ENCODE measurements at places on chromosomes 13 and 19.
A peak's percentile ranks its signal among the peaks of the same experiment; 100 is the strongest.

DNA sequence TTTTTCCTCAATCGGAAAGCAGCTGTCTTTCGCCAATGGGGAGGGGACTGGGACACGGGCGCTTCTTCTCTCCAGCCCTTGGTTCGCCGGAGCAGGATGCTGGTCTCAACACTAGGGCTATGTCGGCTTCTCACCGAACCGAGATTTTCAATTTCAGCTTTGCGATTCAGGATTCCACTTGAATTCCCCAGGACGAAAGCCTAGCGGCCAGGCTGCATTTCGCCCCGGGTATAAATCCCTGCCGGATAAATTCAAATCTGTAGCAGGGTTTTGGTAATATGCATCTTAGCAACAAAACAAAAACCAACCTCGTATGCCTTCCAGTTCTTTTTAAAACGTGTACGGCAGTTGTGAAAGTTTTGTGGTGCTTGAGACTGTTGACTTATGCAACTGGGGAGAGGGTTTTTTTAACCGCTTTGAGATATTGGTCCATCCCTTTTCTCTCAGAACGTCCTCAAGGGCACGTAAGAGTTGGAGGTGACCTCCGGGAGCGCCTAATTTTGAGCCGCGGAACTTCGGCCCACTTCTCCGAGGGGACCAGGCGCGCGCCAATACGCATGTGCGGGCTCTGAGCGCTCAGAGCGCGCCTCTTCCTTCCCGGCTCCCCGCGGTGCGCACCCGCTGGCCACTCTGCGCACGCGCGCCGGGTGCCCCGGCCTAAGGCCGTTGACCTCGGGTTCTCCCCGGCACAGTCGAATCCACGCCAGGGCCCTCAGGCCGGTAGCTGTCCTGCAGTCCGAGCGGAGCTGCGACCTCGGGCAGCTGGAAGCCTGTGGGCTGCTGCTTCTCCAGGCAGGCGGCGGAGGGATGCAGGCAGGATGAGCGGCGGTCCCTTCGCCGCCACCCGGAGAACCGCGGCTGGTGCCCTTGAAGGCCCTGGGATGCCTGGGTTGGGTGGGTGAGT lies 7.6 kb downstream of the POU4F1 start:
- peak; percentile 52 for DNase-seq

GRCh38 chr13:49374585-49375290 lies 69.1 kb downstream of the CAB39L start:
- DNase-seq: peak; percentile 67

DNA sequence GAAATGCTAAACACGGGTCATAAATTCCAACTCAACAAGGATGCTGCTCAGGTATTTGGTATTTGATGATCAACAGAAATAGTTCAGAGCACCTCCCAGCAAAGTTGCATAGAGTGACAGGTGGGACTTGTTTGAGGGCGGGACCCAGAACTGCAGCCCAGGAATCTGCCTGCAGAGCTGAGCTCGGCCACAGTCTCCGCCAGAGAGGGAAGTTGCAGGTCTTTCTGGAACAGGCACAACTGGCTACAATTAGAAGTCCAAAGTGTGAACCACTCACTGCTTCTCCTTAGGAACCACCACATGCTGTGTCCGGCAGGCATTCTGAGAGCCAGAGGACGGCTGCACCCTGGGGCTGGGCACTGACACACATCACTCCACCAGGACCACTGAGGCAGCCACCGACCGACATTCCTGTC lies 1.1 kb downstream of the SLC15A1 start:
- DNase-seq: no peak

GRCh38 chr19:18021121-18021755 lies 13.3 kb downstream of the ARRDC2 start:
- DNase-seq: peak; percentile 92

DNA sequence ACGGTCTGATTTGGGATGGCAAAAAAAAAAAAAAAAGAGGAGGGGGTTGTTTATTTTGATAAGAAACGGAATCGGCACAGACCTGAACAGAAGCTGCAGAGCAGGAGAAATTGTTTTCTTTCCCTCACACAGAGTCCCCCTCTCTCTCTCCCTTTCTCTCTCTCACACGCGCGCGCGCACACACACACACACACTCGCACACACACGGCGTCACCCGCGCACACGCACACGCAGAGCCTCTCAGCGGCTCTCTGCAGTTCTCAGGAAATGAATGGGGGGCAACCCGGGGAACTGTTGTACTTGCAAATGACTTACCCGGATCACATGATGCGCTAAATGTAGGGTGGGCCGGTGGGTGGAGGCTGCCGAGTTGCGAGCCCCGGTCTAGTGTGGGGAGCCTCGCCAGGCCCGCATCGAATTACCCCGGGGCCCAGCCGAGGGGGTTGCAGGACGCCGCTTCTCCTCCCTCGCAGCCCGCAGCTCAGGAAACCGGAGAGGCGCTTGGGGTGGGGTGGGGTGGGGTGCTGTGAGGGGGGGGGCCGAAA lies 475 bp downstream of the KLF12 start:
- peak; percentile 80 for DNase-seq

GRCh38 chr13:76936763-76937162 lies 11.5 kb upstream of the ACOD1 start:
- no peak for DNase-seq

DNA sequence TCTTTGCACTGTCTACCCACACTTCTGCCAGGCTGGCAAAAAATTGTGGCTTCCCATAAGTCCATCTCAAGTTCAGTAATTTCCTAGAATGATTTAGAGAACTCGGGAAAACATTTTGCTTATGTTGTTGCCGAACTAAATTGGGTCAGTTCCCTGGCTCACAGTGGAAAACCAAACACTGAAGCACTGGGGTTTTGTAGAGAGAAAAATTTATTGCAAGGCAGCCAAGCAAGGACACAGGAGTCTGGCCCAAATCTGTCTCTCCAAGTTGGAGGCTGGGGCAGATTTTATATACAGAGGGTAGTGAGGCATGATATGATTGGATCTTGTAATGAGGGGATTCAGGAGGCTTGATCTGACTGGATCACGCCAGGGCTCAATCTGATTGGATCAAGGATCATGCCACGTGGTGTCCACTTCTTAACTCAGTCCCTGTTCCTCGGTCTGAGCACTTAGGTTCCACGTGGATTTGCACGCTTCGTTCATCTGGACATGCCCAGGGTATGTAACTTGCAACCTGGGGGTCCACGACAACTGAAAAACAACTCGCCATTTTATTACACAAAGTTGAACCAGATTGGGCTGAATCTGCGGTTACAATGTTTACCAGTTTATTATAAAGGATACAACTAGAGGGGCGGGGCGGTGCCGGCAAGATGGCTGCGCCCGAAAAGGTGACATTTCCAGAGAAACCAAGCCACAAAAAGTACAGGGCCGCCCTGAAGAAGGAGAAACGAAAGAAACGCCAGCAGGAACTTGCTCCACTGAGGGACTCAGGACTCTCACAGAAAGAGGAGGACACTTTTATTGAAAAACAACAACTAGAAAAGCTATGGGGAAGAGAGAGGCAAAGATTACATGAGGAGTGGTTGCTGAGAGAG lies 7.3 kb downstream of the CD209 start:
- DNase-seq: no peak

DNA sequence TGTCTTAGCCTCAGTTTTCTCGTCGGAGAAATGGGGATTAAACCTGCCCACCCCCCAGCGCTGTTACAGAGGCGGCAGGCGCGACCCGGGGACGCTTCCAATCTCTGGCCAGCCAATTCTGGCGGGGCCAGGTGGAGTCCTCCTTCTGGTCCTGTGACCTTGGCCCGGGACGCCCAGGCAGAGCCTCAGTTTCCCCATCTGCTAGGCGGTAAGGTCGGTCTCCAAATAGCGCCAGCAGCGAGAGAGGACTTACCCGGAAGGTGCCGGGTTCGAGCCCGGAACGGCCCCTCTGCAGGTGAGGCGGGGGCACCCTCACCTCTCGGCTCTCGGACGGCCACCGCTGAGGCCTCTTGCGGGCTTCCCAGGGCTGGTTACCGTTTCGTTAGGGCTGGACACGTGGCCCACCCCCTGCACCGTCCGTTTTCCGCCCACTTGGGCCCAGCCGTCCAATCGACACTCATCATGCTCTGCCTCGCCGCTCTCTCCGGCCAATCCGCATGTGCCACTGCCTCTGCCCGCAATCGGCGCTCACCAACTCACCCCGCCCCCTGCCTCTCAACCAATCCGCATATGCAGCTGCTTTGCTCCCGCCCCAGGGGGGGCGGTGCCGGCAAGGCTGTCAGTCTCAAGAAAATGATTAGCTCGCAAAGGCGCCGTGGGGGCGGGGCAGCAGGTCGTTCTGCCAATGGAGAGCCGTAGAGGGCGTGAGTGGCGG lies at the start of gene ISOC2:
Gene ISOC2, minus strand, starts transcription at position 384 of the 715 bp plus-strand sequence. CDS start 5,156 bp downstream, outside the sequence.
- DNase-seq: peak; percentile 99

- peak; percentile 53 for DNase-seq
These were observed 3.8 kb downstream of the GPC6 start for GRCh38 chr13:93230261-93230855.

GRCh38 chr13:98778749-98779148 lies 26.3 kb upstream of the SLC15A1 start:
- no peak for DNase-seq

DNA sequence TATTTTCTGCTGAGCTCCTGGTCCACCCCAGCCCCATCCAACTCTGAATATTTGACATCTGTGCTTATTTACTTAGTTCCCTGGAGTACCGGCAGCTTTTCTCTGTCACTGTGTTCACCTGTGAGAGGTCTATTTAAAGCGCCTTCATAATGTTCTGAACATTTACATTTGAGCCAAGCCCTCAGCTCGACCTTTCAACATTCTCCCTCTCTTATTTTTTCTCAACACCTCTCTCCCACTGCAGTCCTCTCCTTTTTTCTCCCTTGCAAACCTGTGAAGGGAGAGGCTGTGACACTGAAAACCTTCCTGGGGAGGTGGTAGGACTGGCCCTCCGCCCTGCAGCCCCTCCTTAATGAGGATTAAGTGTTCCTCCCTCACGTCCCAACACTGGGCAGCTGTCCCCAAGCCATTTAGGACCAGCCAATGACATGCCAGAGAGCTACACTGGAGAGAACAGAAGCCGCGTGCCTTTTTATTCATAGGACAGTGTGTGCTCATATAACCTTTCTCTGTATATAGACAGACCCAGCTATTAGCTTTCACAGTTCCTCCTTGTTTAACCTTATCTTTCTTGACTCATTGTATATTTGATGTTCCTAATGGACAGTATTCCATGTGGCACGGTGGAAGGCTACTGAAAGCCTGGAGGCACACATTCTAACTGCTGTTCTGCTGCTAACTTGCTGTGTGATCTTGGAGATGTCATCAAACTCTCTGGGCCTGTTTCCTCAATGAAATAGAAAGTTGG lies 134.8 kb downstream of the NUFIP1 start:
- DNase-seq: no peak

DNA sequence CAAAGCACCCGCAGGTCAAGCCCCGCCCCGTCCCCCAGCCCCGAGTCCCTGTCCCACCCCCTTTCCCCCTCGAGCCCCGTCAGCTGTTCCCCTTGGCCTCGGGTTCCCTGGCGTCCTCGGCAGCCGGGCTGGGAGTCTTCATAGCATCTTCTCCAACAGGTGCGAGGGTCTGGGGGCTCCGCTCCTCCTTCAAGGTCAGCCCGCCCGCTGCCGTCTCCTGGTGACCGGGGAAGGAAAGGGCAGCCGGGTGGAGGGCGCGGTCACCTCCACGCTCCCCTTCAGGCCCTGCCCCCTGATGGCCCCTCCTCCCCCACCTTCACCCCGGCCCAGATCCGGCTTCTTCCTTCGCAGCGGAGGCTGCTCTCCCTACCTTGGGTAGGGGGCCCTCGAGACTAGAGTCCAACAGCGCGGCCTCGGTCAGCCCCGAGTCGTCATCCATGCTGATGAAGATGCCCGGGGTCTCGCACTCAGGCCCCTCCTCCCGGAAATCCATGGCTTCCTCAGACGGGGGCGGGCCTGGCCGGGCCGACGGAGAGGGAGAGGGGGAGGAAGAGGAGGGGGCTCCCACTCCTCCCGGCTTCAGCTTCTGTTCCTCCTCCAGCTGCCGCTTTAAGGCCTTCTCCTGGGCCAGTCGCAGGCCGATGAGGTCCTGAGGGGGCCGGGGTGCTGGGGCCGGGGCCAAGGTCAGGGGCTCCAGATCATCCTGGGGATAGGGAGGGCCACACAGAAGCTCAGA lies 541 bp upstream of the RSPH6A start:
- no peak for DNase-seq

DNA sequence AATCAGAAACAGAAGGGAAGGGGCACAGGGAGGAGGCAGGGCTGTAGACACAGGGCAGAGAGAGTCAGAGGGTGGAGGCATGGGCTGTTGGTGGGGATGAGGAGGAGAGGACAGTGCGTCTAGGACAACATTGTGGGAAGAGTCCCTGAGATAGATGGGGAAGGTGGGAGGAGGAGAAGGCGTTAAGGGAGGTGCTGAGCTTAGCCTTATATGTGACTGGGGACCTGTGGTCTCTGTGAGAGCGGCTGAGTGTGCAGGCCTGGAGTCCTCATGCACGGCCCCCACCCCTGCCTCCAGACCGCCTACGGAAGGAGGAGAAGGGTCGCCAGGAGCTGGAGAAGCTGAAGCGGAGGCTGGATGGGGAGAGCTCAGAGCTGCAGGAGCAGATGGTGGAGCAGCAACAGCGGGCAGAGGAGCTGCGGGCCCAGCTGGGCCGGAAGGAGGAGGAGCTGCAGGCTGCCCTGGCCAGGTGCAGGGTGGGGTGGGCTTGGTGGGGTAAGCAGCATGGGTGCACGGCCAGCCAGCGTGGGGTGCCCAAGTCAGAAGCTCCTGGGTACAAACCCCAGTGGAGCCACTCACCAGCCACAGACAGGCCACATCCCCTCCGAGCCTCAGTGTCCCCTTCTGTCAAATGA lies 56.8 kb downstream of the KCNC3 start:
- DNase-seq: no peak

DNA sequence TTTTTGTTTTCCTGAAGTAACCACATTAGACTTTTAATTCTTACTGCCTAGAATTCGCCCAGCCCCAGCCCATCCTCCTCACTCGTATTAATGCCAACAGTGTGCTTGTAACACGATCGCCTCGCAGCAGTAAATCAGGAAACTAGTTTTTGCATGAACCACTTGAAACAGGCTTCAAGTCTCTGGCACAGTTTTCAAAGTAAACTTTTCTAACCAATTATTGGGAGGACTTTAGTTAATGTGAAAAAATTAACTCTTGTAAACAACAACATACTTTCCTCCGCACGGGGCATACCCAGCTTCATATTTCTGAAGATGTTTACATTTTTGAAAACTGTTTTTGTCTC lies 39.2 kb downstream of the TNFRSF19 start:
- peak; percentile 67 for DNase-seq

DNA sequence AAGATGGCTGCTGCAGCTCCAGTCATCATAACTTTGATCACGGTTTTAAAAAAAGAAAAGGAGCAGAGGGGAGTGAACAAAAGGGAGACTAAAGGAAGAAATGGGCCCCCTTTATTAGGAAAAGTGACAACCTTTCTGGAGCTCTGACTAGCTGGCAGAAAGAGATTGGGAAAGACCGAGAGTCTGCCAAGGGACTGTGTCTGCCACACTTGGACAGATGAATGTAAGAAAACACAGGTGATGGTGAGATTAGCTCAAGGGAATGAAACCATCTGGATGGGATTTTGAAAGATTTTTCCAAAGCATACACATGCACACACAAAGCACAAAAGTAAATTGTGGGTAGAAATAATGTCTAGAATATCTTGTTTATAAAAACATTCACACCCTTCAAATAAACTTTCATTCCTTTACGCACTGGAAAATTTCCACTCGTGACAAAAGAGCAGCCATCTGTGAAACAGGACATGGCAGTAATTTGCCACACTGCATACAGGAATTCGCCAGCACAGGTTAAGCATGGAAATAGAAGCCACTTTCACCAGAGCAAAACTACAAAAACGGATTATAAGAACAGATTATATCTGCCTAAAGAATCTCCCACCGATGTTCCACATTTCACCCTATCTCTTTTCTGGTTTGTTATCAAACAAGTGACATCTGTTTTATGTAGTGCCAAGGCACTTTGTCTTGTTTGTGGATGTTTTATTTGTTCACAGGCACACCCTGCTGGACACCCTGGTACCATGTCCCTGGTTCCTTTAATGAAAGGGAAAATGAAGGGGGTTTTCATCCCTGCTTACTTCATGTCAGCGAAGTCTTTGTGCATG lies 819.5 kb downstream of the DIAPH3 start:
- no peak for DNase-seq
